ENCODE measurements at places on chromosomes 11 and 22.

DNA sequence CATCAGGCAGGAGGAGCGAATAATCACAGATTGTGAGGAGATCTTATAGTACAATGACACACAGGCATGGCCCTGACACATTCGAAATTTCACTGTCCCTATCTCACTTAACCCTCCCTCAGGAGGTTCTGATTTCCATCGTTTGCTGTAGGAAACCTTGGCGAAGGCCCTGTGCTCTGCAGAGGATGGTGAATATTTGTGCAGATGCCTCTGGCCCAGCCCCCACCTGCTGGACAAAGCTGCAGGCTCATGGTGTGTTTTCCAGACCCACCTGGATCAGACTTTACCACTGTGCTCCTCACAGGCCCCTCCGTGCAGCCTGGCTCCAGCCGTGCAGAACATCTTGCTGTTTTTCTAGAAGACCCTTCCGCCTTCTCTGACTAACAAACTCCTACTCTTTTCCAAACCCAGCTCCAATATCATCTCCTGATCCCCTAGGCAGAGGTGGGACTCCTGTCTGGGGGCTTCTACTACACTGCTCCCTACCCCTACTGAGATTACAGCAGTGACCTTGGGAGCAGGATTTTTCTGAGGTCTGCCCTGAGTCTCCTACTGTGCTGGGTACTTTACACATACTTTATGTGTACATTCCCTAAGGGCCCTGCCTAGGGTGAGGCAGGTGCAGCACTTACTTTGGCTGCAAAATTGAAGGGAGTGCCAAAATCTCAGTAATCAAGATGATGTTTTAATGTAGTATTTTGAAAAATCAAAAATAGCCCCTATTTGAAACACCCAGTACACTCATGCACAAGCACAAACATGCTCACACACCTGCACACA, 412.7 kb downstream of the SOX6 start:
- no peak overlapping the region for H3K4me3 ChIP-seq
- H3K27me3 ChIP-seq, result no peaks in the 10 kb centered on the region
- no peak for DNase-seq
- H3K27ac ChIP-seq, result no peak overlapping the region

GRCh38 chr11:127996825-127997224, 590.5 kb downstream of the ETS1 start:
- H3K4me3 ChIP-seq, result no peak overlapping the region
- H3K27ac ChIP-seq, result no peak overlapping the region
- H3K27me3 ChIP-seq, result no peaks in the 10 kb centered on the region
- no peaks in the 10 kb centered on the region for H3K36me3 ChIP-seq

GRCh38 chr11:131785801-131786200, 415.4 kb downstream of the NTM start:
- no peaks in the 10 kb centered on the region for H3K36me3 ChIP-seq
- no peaks in the 10 kb centered on the region for H3K27me3 ChIP-seq
- H3K27ac ChIP-seq, result no peak overlapping the region
- H3K4me1 ChIP-seq, result no peaks in the 10 kb centered on the region
- no peak for DNase-seq
- H3K4me3 ChIP-seq, result no peak overlapping the region

DNA sequence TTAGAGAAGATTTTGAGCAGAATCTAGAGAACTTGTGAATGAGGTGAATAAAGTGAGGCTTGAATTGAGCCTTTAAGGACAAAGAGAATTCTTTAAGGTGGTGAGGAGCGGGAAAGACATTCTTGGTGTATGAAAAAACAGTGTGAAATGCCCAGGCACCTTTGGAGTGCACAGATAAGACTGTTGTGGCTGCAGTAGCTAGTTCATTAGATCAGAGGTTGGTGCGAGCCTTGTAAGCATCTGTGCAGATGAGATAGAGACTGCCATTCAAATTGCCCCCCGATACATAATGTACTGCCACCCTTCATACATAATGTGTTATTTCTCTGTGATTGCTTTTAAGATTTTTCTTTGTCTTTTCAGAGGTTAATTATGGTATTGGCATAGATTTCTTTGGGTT, 31.3 kb downstream of the ATXN10 start:
- no peak for DNase-seq

All from right lobe of liver (tissue), 6 donors.